ENCODE measurements at places on chromosomes 3 and 15. TPM values are rescaled to one million over a fixed set of nuclear protein-coding genes. Genes with fewer than 3 reads are reported as not detected.

The GOLGA6L2 gene
- polyA plus RNA-seq, result not detected

DNA sequence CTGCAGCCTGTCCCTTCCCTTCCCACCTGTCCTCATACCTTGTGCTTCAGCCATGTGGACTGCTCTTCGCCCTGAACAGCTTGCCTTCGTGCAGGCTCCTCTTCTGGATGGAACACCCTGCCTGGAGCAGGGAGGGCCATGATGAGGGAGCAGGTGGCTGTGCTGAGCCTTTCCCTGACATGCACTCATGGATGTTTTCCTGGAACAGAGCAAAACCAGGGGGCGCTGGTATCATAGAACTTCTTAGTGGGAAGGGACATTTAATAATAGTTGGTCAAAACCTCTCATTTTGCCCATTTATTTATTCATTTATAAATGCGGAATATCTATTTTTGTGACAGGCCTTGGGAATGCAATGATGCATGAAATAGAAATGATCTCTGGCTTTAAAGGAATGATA, 149.3 kb downstream of the CACNA1D start:
- DNase-seq, result no peak

- DNase-seq, result no peak
These were observed 19.4 kb downstream of the VILL start for GRCh38 chr3:38009807-38010591.

The ALDH1L1 gene
- polyA plus RNA-seq, result 0.15 TPM

The FOXB1 gene
- polyA plus RNA-seq, result not detected

- no peak for DNase-seq
These were observed 85.8 kb downstream of the MEIS2 start for GRCh38 chr15:37014566-37014965.

The FBXW12 gene
- polyA plus RNA-seq, result not detected

DNA sequence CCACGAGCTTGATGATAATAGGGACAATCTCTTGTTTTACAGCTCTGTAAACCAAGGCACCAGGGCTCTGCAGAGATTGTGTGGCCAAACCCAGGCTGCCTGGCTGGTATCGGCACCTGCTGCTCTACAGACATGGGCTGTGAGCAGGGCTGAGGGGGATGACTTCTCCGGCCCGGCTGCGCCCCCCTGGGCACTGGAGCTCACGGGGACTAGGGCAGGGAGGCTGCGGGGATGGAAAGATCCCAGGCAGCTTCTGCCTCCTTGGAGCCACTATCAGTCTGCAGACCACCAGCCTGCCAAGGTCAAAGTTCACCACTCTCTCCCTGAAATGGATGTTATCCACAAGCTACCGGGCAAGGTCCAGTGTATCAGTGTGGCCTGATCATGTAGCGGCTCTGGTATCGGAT, 22.0 kb upstream of the PIGZ start:
- no peak for DNase-seq

GRCh38 chr3:150253622-150254021, 154.5 kb upstream of the TSC22D2 start:
- no peak for DNase-seq

- DNase-seq, result no peak
These were observed 27.8 kb downstream of the SLC41A3 start for GRCh38 chr3:126056088-126056487.

The CAMK1 gene
- 14.5 TPM for polyA plus RNA-seq

DNA sequence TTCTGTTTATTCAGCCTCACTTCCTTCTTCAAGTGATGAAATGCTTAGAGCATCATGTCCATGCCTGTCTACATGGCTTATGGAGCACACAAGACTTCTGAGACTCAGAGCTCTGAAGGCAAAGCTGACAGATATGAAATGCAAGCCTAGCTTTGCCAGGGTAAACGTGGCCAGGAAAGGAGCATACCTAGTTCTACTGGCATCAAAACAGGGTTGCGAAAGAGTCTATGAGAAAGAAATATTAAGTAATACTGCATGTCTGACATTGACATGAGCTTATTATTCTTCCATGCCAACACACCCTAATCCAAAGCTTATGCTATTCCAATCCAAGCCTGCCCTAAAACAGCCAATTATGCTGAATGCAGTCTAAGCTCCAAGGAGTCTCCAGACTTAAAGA, 391.5 kb downstream of the ERC2 start:
- no peak for DNase-seq

DNA sequence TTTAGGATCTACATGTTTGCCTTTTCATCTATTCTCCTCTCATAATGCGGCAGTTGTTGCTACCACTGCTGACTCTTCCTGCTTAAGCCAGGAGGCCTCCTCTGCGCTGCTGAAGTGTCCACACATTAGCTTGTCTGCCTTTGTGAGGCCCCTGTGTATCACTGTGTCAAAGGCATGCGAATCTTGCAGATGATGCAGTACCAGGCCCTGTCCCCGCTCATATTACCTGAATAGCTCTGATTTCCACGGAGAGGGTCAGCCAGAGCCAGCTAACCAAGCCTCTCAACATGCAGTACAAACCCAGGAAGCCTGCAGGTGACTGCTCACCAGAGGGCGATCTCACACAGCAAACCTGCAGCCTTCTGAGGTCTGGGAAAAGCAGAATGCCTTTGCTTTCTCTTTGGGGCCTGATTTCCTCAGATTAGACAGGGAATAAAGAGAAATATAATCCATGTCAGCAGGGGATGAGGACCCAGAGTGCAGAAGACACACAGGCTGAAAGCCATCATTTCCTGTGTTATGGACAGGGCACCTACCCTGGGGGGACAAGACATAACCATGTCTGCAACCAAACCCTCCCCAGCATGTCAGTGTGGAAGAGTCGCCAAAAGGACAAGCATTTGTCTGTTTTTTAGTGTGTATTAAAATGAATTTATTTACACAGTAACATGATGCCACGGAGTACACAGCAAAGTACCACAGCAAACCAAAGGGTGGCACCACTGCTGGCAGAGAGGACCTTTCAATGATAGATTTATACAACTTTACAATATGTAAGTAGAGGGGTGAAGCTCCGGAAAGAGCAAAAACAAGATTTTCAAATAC, 36.8 kb upstream of the TSPAN3 start:
- peak; percentile 85 for DNase-seq

The PLA2G4E gene
- 1.0 TPM for polyA plus RNA-seq

The TMCO5A gene
- polyA plus RNA-seq, result not detected

DNA sequence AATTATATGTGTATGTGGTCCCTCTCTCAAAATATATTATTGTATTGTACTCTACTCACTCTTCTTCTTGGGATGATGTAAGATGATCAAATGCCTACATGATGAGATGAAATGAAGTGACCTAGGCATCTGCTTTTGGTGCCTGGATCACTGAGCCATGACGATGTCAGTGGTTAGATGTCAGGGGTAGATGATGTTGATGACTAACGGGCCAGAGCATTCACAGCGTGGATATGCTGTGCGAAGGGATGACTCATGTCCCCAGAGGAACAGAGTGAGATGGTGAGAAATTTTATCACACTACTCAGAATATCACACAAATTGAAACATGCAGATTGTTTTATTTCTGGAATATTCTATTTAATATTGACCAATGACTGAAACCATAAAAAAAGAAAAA, 233.9 kb upstream of the CADM2 start:
- DNase-seq, result peak; percentile 82

The RASGRF1 gene
- polyA plus RNA-seq, result 0.39 TPM

GRCh38 chr3:142609136-142609535, 12.9 kb downstream of the PLS1 start:
- no peak for DNase-seq

GRCh38 chr3:185270956-185271332, 17.1 kb upstream of the EHHADH start:
- DNase-seq, result no peak

DNA sequence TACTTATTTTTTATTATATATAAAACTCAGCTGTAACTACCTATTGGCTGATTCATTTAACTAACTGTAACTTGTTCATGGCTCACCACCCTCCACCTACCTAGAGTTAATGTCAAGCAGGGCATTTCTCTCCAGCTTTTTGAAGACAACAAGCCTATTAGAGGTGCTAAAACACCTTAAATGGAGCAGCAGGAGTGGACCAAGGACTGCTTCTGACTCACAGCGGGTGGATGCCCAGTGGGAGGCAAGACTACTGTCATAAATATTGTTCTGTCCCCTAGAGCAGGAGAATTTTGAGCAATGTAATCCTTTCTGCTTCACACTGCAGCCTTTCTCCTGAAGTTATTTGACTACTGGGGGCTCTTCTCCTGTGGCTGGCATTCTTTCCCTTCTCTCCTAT, 146.9 kb downstream of the CLSTN2 start:
- DNase-seq, result no peak

GRCh38 chr3:110849064-110849463, 222.6 kb upstream of the NECTIN3 start:
- no peak for DNase-seq

GRCh38 chr3:93989241-93989640, 9.3 kb downstream of the ARL13B start:
- no peak for DNase-seq

The SOX2 gene
- polyA plus RNA-seq, result 0.46 TPM

DNA sequence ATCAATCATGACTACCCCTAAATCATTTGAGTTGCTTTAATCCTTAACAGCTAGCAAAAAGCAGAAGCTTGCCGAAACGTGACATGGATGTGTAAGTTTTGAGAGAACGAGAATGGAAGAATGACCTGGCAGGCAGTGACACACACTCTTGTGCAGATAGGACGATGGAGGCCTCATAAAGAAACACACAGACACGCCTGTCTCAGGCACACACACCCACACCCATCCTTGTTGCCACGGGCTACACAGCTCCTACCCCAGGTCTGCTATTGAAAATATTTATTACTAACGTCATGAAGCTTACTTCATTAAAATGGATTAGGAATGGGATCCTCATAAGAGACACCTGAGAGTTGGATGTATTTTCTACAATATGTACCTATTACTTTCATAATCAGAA, 8.5 kb downstream of the MYO5C start:
- DNase-seq, result no peak

- DNase-seq, result no peak
These were observed 666.3 kb downstream of the ZBBX start for GRCh38 chr3:166713787-166714186.

DNA sequence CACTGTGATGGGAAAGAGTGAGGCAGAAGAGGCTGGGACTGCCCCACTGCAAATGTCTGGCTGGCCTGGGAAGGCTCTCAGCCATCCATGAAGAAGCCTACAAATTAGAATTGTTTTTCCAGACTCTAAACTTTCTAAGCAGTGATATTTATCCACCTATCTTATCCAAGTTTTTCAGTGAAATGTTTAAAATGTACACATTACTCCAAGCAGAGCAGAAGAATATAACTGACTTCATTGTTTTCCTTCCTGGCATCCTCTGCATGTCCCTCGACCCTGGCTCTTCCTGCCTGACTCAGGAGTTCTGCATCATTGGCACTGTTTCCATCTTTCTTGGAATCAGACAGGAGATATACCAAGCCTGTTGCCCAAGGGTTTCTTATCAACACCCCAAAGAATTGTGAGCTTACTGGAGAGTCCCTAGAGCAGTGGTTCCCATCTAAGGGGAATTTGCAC, 401.5 kb upstream of the PROK2 start:
- DNase-seq, result peak; percentile 56
